CD4-positive, CD25-positive, alpha-beta regulatory T cell (primary cell): ENCODE measurements at places on chromosomes 2 and 18. TPM values are rescaled to one million over a fixed set of nuclear protein-coding genes. Genes with fewer than 3 reads are reported as not detected.
A peak's percentile ranks its signal among the peaks of the same experiment; 100 is the strongest.

CHRNG gene
- not detected for total RNA-seq

DNA sequence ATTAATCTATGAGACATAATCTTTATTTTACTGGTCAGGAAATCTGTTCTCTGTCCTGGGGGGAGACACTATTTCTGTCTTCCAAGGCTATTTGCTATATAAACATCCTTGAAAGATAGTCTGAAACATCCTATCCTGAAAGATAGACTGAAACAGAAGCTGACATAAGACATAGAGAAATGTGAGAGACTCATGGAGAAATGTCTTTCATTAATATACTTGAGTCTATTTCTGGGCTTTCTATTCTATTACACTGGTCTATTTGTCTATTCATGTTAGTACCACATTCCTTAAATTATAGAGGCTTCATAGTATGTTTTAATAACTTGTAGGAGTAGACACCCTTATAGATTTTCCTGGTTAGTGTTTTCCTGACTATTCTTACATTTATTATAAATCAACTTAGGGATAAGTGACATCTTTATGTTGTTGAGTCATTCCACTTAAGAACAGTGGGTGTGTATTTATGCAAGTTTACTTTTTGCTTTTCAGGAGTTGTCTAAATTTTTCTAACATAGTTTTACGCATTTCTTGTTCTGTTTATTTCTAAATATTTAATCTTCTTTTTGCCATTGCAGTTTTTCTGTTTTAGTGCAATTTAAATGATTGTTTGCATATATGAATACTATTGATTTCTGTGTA is 244.9 kb upstream of the ZSWIM2 start:
- no peaks in the 10 kb centered on the region for H3K36me3 ChIP-seq
- no peaks in the 10 kb centered on the region for H3K4me1 ChIP-seq
- DNase-seq = no peak
- H3K27ac ChIP-seq = no peak overlapping the region
- H3K4me3 ChIP-seq = no peak overlapping the region
- H3K27me3 ChIP-seq = no peaks in the 10 kb centered on the region

- DNase-seq = no peak
- H3K4me3 ChIP-seq = no peak overlapping the region
- no peak overlapping the region for H3K27ac ChIP-seq
- H3K36me3 ChIP-seq = no peaks in the 10 kb centered on the region
These were observed 40.4 kb downstream of the TFCP2L1 start for GRCh38 chr2:121244616-121245015.

DNA sequence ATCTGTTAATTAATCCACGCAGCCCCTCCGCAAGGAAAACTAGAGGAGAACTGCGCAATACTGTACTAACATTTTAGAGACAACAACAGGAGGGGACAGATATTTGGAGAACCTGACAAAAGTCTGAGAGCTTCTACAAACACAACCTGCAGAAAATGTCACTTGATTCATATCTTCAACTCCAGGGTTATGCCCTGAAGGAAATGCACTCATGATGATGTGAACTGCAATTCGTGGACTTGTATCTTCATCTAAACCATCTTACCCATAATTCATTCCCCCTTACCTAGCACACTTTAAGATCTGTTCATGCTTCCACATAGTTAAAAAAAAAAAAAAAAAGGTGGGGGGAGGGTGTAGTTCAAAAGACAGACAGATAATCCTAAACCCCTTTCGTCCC is 75.5 kb downstream of the AFF3 start:
- no peak overlapping the region for H3K4me3 ChIP-seq
- no peak for DNase-seq
- H3K4me1 ChIP-seq = no peaks in the 10 kb centered on the region

DNA sequence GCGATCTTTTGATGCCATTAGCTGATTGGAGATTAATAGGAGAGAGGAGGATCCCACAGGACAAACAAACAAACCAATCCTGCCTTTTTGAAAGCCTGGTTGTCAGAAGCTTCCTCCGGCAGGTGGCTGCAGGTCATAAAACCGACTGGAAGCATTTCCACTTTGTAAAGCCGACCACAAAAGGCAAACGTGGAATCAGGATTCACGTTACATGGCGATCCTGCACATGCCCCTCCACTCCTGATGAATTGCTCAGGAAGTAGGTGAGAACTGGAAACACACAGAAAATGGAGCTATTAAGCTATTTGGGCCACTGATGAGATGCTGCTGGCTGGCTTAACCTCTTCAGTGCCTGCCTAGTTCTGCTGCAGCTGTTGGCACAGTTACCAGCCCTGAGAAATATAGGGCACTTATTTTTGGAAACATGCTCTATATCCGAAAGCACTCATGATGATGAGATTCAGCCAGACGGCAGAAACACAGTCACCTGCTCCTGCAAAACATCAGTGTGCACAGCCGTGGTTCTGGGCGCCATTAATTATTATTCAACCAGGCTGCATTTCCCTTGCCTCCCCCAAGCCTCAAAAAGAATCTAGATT is 110.3 kb upstream of the ST6GAL2 start:
- no peak overlapping the region for H3K4me3 ChIP-seq
- DNase-seq = no peak

SPP2 gene
- total RNA-seq = not detected

DNA sequence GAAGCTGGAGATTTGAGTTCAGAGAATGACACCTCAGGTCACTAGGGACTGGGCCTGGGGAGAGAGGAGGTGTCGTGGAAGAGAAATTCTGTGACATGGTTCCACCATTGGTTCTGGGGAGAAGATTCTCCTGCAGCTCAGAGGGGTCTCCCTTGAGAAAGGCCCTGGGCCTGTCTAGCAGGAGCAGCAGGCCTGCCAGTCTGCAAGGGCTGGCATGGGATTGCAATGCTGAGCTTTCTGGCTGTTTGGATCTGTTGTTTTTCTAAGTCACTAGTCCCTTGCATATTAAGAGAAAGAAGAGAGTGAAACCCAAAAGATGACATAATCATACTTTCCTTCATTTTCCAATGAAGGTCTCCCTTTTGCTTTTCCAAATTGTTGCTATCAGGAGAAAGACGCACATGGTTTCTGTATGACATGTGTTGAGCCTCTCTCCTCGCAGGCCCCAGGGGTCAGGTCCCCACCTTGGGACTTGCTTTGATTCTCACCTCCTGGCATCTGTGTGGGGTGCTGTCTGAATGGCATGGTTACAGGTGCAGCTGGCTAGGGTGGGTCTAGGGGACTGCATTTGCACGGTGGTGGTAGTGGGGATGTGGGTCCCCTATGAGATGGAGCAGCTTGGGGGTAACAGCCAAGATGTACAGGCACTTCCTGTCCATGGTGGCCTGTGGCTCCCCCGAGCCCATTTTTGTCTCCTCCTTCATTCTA is 117.8 kb downstream of the GLI2 start:
- no peak overlapping the region for H3K27ac ChIP-seq
- no peaks in the 10 kb centered on the region for H3K36me3 ChIP-seq
- no peak for DNase-seq

GRCh38 chr2:101047075-101047766 is 45.1 kb downstream of the RPL31 start:
- no peak overlapping the region for H3K4me3 ChIP-seq
- no peaks in the 10 kb centered on the region for H3K36me3 ChIP-seq
- no peaks in the 10 kb centered on the region for H3K4me1 ChIP-seq
- H3K27ac ChIP-seq = no peak overlapping the region

REL gene
- total RNA-seq = 146 TPM

NEUROD1 gene
- not detected for total RNA-seq

DNA sequence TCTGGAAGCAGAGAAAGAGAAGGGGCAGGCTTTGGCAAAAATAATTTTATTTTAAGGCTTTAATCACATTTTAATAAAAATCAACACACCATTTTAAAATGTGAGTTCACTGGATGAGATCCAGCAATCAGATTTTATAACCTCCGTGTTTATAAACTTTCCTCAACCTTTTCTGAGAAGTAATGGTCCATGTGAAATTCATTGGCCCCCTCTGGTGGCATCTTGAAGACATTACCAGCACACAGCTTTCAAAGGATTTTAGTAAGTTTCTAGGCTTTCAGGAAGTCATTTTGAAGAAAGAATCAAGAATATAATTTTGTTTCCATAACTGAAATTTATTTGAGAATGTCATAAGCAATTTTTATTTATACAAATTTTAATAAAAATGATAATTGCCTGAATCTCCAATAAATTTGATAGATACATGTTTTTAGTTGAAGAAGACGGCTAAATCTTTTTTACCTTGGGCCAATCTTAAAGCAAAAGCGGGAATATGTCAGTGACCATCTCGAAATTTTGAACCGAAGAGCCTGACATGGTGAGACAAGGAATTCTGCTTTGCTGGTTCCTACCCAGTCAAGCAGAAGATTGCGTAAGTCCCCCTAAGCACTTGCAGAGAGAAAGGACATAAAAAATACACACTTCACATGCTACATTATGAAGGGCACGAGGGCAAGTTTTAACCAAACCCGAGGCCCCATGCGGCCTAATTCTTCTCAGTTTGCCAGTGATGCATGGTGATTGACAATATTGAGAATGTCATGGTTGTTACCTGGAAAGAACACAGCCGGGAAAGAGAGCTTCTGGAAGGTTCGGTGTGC is 128.4 kb upstream of the CBLN2 start:
- H3K36me3 ChIP-seq = no peaks in the 10 kb centered on the region
- DNase-seq = peak; percentile 34
- H3K27me3 ChIP-seq = no peaks in the 10 kb centered on the region
- no peak overlapping the region for H3K27ac ChIP-seq

BZW1 gene
- total RNA-seq = 261 TPM

EN1 gene
- total RNA-seq = not detected

DNA sequence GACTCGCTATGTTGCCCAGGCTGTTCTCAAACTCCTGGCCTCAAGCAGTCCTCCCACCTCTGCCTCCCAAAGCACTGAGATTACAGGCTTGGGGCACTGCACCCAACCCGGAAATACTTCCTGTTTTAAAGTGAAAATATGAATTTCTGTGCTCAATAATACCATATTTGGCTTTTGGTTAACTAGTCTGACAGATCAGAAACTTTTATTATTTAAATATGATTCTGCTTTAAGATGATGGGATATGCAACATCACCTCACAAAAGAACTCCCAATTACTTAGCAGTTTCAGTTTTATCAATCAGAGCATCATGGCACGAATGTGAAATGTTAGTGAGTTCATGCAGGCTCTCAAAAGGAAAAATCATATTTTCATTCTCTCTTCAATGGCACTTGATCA is 120.6 kb downstream of the PTRHD1 start:
- H3K27ac ChIP-seq = no peak overlapping the region
- H3K36me3 ChIP-seq = peaks cover 5% of the 10 kb centered on the region
- H3K4me3 ChIP-seq = no peak overlapping the region
- peak; percentile 43 for DNase-seq
- no peaks in the 10 kb centered on the region for H3K27me3 ChIP-seq
- H3K4me1 ChIP-seq = peaks cover 5% of the 10 kb centered on the region

DNA sequence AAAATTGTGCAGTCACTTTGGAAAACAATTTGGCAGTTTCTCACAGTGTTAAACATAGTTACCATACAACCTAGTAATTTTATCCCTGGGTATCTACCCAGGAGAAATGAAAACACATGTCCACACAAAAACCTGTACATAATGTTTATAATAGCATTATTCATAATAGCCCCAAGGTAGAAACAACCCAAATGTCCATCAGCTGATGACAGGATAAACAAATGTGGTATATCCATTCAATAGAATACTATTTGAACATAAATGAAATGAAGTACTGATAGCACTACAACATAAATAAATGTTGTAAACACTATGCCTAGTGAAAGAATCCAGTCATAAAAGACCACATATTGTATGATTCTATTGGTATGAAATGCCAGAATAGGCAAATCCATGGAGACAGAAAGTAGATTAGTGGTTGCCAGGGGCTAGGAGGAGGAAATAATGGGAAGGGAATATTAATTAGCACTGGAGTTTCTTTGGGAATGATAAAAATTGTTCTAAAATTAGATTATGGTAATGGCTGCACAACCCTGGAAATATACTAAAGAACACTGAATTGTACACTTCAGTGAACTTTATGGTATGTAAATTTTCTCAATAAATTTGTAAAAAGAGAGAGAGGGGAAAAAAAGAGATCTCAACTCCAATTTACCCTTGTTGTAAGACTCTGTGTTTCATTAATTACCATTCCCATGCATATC is 20.8 kb upstream of the VIT start:
- DNase-seq = no peak
- no peak overlapping the region for H3K4me3 ChIP-seq
- peaks cover 4% of the 10 kb centered on the region for H3K27me3 ChIP-seq
- H3K36me3 ChIP-seq = no peaks in the 10 kb centered on the region

DNA sequence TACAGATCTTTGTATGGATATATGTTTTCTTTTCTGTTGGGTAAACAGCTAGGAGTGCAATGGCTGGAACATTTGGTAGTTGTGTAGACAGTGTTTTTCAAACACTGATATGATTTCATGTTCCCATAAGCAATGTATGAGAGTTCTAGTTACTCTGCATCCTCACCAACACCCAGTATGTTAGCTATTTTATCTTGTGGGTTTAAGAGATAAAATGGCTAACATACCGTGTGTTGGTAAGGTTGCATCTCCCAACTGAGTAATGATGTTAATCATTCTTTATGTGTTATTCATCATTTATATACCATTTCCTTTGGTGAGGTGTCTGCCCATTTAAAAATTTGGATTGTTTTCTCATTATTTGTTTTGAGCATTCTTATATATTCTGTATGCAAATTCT is 65.7 kb downstream of the LYPD6B start:
- H3K27ac ChIP-seq = no peak overlapping the region
- H3K27me3 ChIP-seq = no peaks in the 10 kb centered on the region
- no peaks in the 10 kb centered on the region for H3K4me1 ChIP-seq

GRCh38 chr2:196712867-196713266 is 73.4 kb downstream of the CCDC150 start:
- no peak for DNase-seq
- no peak overlapping the region for H3K4me3 ChIP-seq
- no peaks in the 10 kb centered on the region for H3K36me3 ChIP-seq
- H3K27ac ChIP-seq = no peak overlapping the region

CREB1 gene
- 124 TPM for total RNA-seq

- no peaks in the 10 kb centered on the region for H3K4me1 ChIP-seq
- H3K36me3 ChIP-seq = no peaks in the 10 kb centered on the region
- DNase-seq = no peak
These were observed 144.1 kb downstream of the SOCS6 start for GRCh38 chr18:70432804-70433400.

DNA sequence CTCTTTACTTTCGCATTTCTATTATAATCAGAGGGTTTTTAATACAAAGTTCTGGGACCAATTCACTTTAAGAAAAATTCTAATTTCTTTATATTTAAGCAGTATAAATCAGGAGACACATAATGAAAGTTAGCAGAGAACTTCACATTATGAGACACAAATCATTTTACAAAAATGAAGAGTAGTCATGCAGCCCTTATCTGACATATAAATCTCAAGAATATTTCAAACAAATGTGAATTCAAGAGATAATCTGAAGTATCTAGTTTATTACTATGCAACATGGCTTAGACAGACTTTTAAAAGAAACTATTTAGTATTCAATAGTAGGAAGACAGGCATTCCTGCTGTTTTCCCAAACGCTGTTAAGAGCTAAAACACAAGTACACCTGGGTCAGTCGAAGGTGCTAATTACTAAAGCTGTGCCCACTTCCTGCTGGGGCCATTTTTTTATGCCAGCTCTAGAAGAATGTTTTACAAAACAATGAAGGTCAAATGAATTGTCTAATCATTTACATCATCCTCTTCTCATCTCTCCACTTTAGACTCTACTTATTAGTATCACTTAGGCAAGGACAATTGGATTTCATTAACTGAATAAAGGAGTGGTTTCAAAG is 40.2 kb downstream of the CWC22 start:
- H3K36me3 ChIP-seq = peaks cover 74% of the 10 kb centered on the region
- no peaks in the 10 kb centered on the region for H3K4me1 ChIP-seq
- no peak overlapping the region for H3K4me3 ChIP-seq
- H3K27me3 ChIP-seq = no peaks in the 10 kb centered on the region
